ENCODE measurements at places on chromosomes 1 and 21.

DNA sequence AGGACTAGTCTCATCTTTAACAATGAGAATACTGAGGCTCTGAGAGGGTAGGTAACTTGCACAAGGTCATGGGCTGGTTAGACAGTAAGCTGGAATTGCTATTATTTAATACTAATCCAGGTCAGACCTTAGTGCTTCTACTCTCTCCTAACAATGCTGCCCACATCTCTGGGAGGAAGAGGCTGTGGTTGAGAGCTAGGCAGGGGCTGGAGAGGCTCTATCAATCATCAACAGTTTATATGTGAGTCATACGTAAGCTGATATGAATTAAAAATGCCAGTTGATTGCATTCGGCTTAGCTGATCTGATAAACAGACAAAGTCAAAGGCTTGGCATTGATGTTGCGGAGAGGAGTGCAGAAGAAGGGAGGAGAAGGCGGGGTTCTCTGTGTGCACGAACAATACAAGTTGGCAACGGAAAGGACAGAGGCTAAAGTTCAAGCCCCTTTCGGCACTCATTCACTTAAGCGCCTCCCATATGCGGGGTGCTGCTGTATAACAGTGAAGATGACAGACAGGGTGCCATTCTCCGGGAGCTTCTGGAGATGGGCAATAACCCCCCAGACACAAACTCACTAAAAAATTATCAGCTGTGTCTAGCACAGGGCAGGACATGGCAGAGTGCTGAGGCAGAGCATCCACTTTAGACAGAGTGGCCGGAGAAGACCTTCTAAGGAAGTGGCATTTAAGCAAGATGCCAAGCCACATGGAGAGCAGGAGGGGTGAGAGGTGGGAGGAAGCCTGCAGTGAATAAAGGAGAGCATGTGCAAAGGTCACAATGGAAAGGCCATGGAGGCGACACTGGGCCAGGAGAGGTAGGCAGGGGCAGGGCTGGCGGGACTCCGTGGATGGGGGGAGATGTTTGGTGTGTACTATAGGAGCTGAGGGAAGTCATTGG lies 195.2 kb downstream of the ZSCAN20 start:
- DNase-seq: no peak

DNA sequence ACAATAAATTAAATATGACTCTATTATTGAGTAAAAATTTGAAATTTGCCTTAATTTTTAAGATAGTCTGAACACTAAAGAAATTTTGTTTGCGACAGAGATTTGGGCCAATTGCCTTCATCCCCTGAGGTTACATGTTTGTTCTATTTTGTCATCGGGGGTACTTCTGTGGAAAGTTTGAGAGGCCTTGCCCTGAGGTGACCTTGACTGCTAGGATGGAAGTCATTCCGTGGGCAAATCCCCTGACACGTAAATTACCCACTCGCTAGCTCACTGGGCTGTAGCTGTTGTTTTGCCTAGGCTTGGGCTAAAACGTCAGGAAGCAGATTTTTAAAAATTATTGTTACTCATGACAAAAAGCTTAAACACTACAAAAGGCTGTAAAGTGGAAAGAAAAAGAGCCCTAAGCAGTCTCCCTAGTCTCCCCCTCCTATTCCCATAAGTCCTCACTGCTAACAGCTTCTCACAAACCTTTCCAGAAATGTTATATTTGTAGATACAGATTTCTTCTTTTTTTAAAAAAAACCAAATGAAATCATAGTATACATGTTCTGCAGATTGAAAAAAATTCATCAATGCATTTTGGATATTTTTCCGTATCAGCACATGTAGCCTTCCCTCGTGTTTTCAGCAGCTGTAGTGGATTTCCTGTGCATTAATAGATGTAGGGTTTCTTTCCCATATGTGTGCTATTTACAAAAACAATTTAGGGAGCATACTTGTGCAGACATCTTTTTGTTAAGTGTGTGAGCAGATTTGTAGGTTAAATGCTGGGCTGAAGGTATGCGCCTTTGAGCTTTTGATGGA lies 142.7 kb downstream of the MRPS6 start:
- DNase-seq: no peak

GRCh38 chr1:218400624-218401023 lies 55.5 kb downstream of the TGFB2 start:
- DNase-seq: no peak

DNA sequence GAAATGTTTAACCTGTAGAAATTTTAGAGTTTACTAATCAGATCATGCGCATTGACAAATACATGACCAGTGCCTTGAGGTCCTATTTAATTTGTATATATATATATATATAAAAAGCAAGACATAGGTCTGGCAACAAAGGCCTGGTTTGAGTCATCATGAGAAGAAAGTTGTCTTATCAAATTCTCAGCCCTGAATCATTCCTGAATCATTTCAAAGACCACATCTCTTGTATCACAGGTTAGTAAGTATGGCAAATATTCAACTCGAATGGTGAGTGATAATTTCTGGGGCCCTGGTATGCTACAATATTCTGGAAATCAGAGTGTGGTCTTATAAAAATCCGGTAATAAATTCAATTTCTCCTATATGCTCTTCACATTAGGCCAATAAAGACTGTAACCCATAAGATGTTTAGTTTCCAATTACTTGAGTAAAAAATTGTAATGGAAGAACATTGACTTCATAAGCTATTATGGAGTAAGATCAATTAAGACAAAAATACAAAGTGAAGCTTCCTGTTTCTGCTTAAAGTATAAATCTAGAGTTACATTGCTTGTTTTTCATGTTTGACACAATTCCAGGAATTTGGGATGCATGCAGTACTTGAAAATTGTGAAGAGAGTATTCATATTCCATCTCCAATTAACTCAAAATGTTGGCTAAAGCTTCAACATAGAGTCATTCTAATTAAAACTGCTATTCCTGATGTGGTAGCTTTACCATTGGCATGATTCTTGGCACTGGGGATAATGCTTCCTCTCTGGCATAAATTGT lies 309.4 kb downstream of the BRINP3 start:
- DNase-seq: no peak

- DNase-seq: no peak
Observed at GRCh38 chr1:203839081-203839480, 22.3 kb upstream of the SNRPE start.

DNA sequence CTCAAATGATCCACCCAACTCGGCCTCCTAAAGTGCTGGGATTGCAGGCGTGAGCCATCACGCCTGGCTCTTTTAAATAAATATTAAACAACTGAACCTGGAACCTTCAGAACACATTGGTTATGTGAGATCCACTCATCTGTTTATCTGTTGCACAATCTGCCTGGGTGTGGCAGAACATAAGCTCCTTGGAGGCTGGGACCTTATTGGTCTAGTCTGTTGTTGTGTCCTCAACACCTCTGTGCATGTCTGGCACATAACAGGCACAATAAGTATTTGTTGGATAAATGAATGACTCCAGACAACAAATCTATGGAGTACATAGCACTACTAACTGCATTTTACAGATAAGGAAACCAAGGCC lies 4.1 kb upstream of the NBL1 start:
- DNase-seq: no peak

DNA sequence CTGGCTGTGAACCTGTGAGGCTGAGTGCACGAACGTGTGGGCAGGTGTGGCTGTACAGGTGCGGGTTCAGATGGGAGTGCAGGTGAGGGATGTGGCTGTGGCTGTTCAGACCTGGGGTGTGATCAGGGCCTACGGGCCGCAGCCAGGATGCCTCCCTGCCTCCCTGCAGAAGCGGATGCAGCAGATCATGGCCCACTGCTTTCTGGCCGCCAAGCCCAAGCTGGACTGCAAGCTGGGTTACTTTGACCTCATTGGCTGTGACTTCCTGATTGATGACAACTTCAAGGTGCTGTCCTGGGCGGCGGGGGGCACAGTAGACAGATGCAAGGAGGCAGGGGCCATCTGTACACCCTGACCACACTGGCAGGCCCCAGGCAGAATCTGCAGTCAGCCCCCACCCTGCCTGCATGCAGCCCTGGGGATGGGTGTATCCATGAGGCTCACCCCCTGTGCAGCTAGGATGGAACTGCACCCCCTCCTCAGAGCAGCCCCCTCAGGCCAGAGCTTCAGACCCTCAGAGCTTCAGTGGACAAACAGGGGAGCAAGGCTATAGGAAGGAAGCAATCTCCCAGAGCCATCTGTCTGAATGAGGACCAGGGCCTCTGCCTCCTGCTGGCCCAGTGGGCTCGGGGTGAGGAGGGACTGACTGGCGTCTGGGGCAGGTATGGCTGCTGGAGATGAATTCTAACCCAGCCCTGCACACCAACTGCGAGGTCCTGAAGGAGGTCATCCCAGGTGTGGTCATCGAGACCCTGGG lies 9.8 kb downstream of the TNFRSF18 start:
- no peak for DNase-seq

Measured in NCI-H2107 (cell line).